ENCODE measurements at places on chromosomes 5 and 9.

DNA sequence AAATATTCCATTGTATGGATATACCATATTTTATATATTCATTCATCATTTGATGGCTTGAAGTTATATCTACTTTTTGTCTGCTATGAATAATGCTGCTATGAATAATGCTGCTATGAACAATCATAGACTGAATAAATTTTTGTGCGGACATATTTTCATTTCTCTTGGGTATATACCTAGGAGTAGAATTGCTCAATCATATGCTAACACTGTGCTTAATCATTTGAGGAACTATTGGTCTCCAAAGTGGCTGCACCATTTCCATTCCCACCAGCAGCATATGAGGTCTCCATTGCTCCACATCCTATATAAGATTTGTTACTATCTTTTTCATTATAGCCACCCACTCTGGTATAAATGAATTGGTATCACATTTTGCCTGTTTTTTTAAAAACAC lies 18.3 kb upstream of the TEK start:
- DNase-seq = no peak

- DNase-seq = no peak
Observed at GRCh38 chr5:113281194-113281593, 153.6 kb downstream of the TSSK1B start.

- DNase-seq = no peak
Observed at GRCh38 chr5:147445090-147445489, 64.8 kb downstream of the DPYSL3 start.

- DNase-seq = peak; percentile 10
Observed at GRCh38 chr9:132268725-132269352, 85.9 kb downstream of the SETX start.

DNA sequence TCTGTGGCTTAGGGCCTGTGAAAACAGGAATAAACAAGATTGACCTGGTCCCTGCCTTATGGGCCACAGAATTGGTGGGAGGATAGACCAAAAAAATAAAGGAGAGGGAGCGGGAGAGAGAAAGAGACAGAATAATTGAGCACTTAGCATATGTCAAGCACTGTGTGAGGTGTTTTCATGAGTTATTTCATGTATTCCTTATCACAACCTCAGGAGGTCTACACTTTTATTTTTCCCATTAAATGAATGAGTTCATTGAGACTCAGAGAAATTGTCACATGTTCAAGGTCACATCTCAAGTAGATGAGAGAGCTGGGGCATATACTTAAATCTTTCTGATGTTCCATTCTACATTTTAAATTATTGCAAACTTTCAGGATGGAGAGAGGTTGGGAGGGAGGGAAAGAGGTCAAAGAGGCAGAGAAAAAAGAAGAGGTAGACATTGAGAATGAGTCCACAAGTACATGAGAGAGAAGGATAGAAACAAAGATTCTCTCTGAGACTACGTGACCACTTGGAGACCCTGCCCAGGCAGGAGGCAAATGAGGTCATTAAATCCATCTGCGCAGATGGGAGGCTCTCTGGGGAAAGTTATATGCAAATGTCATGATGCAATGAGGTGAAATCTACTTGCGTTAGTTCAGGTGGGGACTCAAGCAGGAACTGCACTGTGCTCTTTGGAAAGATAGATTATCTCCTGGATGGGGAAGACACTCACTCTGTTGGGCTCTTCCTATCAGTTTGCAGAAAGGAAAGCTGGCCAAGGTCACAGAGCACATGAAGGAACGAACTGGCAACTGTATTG lies 241.5 kb downstream of the PAPPA start:
- no peak for DNase-seq

- no peak for DNase-seq
Observed at GRCh38 chr5:150213530-150213929, 23.7 kb downstream of the SLC6A7 start.

GRCh38 chr9:134181648-134182034 lies 17.3 kb upstream of the RNU6ATAC start:
- DNase-seq = no peak

DNA sequence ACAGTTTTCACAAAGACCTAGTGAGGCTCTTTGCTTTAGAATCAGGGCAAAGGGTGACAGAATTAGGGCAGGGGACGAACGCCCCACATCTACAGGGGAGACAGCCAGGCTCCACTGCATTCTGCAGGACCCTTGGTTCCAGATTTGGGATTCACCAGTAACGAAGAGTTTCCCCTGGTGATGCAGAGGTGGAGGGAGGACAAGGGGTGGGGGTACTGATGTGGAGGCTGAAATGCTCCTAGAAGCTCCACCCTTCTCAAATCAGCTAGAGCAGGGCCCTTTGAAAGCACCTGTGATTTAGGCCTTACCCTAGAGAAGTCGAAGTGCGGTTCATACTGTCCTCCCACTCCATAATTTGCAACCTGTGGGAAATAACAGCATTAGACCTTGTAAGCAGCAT lies 29.1 kb downstream of the P4HA2 start:
- no peak for DNase-seq

- no peak for DNase-seq
Observed at GRCh38 chr5:40442346-40442745, 237.4 kb upstream of the PTGER4 start.

GRCh38 chr5:9415566-9415965 lies 130.3 kb downstream of the SEMA5A start:
- DNase-seq = no peak

GRCh38 chr5:137935190-137935589 lies 45.9 kb downstream of the PKD2L2 start:
- DNase-seq = no peak

GRCh38 chr9:129776566-129776937 lies 23.7 kb upstream of the PTGES start:
- DNase-seq = no peak

GRCh38 chr9:82930116-82930515 lies 132.8 kb downstream of the RASEF start:
- no peak for DNase-seq

DNA sequence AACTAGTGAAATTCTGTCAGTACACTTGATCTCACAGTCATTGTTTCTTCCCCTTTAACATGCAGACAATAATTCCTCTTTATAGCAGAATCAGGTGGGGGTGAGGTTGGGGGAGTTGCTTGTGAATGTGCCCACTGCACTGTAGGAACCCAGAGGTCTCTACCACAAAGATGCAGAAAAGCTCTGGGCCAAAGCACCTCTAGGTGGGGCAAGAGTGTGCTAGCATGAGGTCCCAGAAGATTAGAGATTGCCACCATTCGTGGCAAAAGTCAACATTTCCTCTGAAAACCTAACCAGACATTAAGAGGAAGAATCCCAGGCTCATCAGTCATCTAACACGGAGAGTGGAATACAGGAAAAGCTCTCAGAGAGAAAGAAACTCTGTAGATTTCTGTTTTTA lies 74.5 kb downstream of the PTCD2 start:
- peak; percentile 11 for DNase-seq

Measured in COR-L47 (cell line).